ENCODE measurements at places on chromosomes 7 and 10.

DNA sequence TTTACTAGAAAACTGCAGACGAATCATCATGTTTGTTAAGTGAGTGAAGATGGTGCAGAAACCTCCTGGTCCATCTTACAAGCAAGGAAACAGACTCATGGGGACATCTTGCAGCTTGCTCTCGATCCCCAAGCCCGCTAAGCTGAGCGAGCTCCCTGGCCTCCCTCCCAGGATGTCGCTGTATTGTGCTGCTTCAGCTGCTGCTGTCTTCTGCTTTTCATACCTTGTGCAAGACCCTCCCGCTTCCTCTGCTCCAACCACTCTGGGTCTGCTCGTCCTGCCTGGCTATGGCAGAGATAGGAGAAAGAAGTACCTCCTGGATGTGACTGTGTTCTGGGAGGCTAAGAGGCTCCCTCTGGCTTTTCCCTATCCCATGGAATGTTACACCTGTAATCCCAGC is 285.2 kb upstream of the FZD8 start:
- no peak for DNase-seq

DNA sequence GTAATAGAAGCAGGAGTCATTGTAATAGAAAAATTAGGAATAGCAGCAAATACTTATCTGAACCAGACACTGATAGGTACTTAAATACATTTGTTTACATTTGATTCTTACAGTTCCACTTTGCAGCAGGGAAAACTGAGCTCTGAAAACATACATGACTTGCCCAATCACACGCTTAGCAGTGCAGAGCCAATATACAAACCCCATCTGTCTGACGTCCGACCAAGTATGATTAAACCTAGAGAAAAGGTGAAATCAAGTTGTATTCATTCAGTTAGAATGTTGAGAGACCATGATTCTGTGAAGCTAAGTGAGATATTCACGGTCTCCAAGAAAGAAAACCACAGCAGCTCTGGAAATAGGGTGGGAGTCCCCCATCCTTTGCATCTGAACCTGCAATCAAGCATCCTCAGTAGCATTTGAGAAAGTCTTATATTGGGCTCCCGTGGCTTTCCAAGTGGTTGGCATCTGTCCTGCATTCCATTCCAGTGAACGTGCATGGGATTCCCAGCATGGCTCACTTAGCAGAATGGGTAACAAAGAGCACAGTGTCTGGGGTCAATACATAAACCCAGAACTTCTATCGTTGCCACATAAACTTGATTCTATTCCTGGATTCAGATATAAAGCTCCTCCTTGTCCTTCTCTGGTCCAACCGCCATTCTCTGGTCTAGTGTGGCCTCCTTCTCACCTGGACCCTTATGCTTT is 148.7 kb upstream of the RSU1 start:
- DNase-seq, result no peak

GRCh38 chr7:13945670-13946069 is 43.8 kb downstream of the ETV1 start:
- no peak for DNase-seq

GRCh38 chr10:45004661-45005060 is 3.9 kb downstream of the ZNF22 start:
- DNase-seq, result no peak

DNA sequence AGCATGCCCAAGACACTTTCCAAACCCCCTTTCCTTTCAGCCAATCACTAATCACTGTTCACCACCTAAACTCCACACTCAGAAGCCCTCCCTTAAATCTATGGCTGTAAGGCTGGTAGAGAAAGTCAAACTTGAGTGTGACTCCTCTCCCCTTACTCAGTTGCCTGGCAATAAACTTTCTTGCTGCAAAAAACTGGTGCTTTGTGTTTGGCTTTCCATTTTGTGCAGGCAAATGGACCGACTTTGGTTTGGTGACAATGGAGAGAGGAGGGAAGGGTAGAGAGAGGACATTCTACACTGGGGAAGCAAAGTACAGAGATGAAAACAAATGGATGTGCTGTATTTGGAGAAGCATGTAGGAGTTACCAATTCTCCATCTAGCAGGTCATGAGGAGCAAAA is 84.9 kb downstream of the SLC25A13 start:
- no peak for DNase-seq
